Suppressor macrophage treated with lipopolysaccharide for 4 hours (primary cell): ENCODE measurements at places on chromosomes 13 and 19.

DNA sequence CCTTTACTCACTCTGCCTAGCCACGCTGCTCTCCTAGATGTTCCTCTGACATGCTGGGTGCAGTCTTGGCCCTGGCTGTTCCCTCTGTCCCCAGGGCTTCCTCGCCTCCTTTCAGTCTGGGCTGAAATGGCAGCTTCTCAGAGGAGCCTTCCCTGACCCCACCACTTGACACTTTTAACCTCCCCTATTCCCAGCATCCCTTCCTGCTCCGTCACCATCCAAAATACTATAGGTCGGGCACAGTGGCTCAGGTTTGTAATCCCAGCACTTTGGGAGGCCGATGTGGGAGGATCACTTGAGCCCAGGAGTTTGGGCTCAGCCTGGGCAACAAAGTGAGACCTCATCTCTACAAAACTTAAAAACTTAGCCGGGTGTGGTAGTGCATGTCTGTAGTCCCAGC lies 2.6 kb downstream of the FAM187B start:
- DNase-seq: no peak

- DNase-seq: peak; percentile 36
These were observed 10.3 kb downstream of the ZNF787 start for GRCh38 chr19:56110515-56111448.

DNA sequence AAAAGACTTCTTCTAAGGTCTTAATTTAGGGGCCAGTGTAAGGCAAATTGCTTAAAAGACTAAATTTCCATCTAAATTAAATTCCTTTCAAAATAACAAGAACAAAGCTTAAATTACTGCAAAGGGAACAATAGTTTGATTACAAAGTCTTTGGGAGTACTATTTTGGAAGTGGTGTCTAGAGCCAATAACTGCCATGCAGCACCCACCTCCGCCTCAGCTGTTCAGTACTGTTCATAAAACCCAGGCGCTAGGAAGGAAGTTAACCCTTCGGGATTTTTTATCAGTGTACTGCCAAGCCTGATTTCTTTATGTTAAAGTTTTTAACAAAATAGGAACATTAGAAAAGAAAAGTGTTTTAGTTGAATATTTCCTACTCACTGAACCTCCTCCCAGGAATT lies 210.1 kb downstream of the LIG4 start:
- no peak for DNase-seq

GRCh38 chr13:43663474-43664090 lies 123.2 kb downstream of the ENOX1 start:
- no peak for DNase-seq

- DNase-seq: no peak
These were observed 12.7 kb downstream of the C19orf12 start for GRCh38 chr19:29702161-29702962.

- DNase-seq: peak; percentile 32
These were observed 2.9 kb downstream of the NUMBL start for GRCh38 chr19:40687525-40688016.

DNA sequence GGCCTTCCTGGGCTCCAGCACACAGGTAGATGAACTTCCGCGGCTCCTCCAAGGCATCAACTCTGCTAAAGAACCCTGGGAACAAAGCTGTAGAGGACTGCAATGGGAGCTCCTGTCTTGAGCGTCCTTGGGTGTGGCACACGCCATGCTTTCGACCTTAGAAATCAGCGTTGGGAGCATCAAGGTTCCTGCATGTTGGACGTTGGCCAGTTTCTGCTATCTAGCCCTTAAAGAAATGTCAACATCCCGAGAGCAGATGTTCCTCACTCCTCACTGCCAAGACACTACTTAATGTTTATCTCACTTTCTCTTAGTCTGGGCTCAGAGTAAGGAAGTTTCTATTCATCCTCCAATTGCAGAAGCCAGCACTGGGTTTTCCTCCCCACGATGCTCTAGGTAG lies 70.6 kb upstream of the MEDAG start:
- DNase-seq: no peak

GRCh38 chr13:99367663-99368448 lies 60.7 kb upstream of the GPR183 start:
- peak; percentile 44 for DNase-seq

DNA sequence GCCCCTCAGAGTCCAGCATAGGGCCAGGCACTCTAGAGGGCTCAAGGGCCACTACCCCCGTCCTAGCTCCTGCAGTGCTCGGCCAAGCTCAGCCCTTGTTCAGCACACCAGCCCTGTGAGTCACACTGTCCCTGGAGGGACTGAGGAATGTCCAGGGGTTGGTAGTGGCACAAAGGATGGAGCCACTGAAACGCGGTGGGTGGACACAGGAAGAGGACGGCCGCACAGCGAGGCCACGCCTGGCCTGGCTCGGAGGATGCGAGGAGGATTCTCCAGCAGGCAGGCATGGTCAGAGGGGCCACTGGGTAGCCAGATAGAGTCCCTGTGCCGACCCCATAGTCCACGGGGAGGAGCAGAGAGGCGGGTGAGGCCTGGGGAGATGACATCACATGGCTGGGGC lies 45.7 kb downstream of the C1QTNF9 start:
- no peak for DNase-seq

- peak; percentile 31 for DNase-seq
These were observed 299.0 kb downstream of the ITGBL1 start for GRCh38 chr13:101751488-101751887.

DNA sequence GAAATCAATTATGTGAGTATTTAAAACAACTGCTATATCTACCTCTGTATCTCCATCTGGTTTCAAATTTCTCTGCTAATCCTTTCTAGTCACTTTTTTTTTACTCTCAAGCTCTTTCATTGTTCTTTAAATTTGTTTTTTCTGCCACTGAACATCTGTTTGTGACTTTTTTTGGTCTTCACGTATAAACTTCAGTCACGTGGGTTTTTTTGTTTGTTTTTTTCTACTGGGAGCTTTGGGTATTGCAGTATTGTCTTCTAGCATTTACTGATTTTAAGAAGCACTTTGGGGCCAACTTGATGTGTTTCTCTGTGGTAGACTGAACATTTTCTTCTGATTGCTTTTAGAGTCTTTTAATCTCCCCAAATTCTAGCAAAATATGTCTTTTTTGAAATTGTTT lies 262.6 kb upstream of the RXFP2 start:
- no peak for DNase-seq

- no peak for DNase-seq
These were observed 220.8 kb upstream of the MAB21L1 start for GRCh38 chr13:35697186-35697730.

DNA sequence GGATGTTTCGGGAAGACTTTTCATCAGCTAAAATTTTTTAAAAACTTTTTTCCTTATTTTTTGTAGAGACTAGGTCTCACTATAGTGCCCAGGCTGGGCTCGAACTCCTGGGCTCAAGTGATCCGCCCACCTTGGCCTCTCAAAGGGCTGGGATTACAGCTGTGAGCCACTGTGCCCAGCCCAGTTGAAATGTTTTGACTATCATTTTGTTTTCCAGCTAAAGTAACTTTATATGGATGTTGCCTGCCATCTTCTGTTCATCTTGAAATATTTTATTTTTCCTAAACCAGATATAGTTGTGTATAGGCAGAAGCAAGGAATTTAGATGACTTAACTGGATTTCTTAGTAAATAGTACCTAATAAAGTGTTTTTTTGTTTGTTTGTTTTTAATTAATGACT lies 7.0 kb downstream of the CAB39L start:
- DNase-seq: peak; percentile 56

DNA sequence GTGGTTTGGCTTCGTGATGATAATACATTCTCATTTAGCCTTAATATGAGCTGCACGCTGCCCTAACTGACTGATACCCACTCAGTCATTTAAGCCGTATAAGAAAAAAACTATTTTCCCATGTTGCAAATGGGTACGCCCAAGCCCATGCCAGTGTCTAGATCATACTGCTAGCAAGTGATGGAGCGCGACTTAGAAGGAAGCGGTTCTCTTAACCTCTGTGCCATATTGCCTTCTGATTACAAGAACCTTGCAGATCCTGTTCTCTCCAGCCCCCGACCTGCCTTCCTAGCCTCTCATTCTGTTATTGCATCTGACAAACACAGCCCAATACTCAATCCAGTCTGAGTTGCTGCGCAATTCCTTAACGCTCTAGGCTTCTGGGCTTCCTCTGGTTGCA lies 603 bp downstream of the GPALPP1 start:
- DNase-seq: no peak

- DNase-seq: no peak
These were observed 524 bp downstream of the RUBCNL start for GRCh38 chr13:46386392-46387063.

GRCh38 chr19:14394167-14394566 lies 12.9 kb downstream of the ADGRE5 start:
- DNase-seq: no peak

DNA sequence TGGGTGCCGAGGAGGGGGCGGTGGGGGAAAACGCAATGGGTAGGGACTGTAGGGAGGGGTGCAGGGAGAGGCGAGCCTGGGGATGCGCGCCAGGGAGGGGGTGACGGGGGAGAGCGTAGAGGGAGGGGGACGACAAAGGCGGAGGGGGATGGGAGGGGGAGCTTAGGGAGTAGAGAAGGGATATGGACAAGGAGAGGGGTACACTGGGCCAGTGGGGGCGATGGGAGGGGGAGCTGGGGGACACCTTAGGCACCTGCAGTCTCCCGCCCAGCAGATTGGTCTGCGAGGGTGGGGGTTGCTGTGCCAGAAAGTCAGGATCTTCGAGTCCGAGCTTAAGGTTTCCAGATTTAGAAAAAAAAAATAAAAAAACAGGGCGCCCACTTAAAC lies 15.7 kb downstream of the CCDC124 start:
- DNase-seq: no peak

GRCh38 chr13:70747262-70747661 lies 639.0 kb upstream of the KLHL1 start:
- DNase-seq: no peak

- no peak for DNase-seq
These were observed 48.1 kb downstream of the ZNF536 start for GRCh38 chr19:30420316-30420715.

- no peak for DNase-seq
These were observed 46.4 kb upstream of the ZNF536 start for GRCh38 chr19:30325676-30326392.
